ENCODE measurements at places on chromosomes 13 and 19.

DNA sequence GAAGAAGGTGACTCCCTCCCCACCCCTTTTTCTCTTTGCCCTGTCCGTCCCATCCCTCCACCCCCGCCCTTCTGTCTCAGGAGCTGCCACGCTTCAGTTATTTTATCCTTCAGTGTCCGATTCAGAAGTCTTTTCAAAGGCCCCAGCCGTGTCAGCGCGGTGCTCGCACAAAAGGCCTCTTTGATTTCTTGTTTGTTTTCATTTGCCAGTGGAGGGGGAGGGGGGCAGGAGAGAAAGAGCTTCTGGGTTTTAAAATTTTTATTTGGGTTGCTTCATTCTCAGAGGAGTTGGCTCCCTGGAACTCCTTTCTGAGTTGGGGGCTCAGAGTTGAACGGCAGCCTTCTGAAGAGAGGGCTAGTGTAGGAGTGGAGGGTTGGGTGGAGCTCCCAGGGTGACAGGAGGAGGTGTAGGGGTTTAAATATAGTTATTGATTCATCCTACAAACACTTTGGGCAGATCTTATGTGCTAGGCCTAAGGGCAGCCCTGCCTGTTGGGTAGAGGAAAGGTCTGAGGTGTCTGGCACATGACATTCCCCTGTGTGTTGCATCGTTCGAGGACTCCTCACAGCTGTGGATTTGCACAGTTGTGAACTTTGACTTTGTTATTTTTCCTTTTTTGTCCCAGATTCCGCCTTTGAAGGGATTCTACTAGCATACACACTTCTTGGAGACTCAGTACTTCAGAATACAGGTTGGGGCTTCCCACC is 36.8 kb downstream of the NFIX start:
- peak; percentile 58 for DNase-seq

- peak; percentile 46 for DNase-seq
Measured at GRCh38 chr19:48975947-48976847, 11.1 kb downstream of the FTL start.

- no peak for DNase-seq
Measured at GRCh38 chr19:18408053-18408476, 10.6 kb upstream of the LRRC25 start.

DNA sequence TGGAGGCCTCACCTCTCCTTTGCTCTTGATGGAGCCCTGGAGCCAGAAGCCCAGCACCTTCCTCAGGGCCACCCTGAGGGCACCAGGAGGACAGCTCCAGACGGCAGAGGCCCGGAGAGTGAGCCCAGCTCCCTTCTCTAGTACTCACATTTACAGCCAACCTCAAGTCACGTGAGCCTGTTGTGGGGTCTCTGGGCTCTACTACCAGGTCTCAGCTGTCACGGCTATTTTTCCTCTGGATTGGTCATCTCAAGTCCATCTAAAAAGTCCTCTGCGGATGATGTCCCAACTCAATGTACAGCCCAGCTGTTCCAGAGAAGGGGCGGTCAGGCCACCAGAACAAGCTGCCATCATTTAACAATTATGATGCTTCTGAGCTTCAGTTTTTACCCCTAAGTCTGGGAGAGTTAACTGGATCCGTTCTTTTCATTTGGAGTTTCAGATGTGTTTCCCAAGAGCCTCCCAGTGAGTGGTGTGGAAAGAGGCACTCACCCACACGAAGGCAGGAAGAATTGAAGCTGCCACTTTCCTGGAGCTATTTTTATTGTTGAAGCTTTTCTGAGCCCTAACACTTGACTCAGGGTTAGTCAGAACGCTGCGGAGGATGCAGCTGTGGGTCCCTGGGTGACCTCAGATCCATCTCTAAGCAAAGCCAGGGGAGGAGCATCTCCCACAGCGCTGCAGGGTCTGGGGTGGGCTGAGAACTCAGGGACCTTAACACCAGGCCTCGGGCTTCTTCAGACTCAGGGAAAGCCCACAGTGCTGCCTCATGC is 143.5 kb upstream of the UBL3 start:
- no peak for DNase-seq

DNA sequence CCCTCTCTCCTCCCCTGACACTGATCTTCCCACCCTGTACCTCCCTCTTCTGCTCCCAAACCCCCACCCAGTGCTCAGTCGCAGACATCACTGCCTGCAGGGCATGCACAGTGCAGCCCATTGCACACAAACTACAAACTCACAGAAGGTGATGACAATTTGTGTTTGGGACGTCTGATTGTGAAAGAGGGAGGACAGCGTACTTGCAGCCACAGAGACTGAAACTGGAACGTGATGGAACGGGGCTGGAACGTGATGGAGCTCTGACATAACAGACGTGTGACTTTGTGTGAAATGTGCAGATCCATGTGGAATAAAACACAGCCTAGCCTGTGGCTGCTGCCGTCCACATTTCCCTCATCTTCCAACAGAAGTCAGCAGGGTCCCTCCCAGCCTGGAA is 57.3 kb upstream of the CEACAM8 start:
- no peak for DNase-seq

DNA sequence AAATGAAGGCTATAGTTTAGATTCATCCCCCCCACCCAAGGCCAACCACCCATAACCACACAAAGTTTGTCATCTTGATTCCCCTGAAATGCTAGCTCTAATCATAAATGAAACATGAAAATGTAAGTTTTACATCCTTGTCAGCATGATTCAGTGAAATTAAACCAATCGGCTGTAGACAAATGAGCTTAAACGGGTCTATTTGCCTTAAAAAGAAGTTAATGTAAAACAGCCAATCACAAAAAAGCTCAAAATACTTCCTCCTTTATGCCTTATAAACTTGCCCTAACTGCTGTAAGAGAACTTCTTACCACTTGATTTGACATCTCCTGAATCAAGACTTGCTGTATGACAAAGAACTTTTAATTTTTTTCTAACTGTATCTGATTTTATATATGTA is 34.5 kb upstream of the MRI1 start:
- DNase-seq = no peak

GRCh38 chr13:33034882-33035520 is 18.8 kb downstream of the KL start:
- no peak for DNase-seq

DNA sequence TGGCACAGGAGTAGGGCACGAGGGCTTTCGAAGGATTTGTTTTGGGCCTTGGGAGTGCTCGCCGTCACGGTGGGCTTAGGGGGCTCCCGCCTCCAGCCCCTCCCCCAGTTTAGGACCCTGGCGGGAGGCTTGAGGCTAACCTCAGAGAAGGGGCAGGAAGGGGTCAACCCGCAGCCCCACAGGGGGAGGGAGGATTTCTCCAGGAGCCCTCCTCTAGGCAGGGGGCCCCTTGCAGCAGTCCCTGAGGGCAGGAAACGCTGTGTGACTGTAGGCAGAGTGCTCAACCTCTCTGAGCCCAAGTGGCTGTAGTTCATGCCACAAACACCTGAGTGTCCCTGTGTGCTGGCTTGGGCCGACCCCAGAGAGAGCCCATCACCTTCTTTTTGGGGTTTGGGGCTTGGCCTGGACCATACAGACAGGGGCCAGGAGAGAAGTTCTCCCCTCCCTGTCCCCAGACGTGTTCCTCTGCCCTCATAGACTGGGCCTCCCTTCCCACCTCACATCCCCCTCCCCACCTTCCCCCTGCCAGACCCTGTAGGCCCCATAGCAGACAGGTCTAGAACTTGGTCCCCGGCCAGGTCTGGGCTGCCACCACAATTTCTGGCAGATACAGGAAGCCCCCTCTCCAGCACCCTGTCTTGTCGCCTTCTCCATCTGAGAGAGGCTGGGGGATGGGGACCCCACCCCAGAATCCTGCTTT is 8.1 kb downstream of the ISYNA1 start:
- no peak for DNase-seq

DNA sequence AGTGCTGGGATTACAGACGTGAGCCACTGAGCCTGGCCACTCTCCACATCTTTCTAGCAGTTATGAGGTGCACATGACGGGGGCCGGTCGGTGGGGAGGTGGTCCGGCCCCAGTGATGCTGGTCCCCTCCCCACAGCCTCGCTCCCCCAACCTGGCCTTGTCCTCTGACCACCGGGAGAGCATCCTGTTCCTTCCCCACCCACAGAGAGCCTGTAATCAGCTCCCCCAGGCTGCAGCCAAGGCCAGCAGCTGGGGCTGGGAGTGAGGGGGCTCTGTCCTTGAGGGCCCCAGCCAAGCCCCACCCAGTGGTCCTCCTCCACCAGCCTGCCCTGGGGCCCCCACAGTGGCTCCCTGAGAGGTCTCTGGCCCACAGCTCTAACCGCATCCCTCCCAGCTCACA is 3.0 kb upstream of the INSL3 start:
- DNase-seq = peak; percentile 45

DNA sequence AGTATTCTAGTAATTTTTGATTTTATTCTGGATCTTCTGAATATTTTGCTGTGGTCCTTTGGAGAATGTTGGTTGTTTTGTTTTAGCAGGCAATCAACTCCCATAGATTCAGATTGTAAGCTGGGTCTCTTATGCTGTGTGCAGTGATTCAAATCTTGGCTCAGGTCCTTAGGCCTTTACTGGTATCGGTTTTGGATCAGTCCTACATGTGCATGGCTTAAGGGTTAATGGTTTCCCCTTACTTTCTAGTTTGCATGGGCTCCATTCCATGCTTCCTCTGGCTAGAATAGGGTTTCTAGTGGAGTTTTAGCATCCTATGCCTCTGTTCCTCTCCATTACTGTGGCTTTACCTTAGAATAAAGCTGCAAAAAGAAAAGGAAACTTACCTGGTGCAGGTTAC is 16.1 kb downstream of the NDFIP2 start:
- no peak for DNase-seq

DNA sequence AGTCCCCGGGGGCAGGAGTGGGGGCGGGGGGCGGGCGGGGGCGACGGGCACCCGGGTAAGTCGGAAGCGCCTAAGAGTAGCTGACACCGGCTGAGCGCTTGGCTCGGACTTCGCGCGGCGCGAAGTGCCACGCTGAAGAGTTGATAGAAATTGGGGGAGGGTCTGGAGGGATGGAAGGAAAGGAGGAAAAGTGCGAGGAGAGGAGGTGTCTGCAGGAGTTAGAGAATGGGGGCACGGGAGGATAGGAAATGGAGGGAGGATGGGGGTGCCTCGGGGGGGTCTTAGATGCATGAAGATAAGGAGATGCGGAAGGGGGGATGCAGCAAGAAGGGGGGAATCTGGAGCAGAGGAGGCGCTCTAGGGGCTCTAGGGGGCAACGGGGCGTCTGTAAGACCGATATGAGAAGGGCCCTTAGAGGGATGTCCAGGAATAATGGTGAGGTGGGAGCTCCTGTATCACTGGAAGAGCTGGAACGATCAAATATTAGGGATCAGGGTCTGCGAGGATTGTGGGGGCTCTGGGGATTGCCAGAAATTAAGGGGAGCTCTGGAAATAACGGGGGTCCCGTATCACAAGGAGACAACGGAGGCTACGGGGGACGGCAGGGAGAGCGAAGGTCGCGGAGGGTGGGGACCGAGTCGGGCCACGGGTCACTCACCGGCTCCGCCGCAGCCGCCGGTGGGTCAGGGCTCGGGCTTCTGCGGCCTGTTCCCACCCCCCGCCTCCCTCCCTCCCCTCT is at the start of gene MYPOP:
TSS of gene MYPOP (minus strand) at position 702 of the 739 bp plus-strand sequence. CDS start 840 bp downstream, outside the sequence.
- DNase-seq = no peak

DNA sequence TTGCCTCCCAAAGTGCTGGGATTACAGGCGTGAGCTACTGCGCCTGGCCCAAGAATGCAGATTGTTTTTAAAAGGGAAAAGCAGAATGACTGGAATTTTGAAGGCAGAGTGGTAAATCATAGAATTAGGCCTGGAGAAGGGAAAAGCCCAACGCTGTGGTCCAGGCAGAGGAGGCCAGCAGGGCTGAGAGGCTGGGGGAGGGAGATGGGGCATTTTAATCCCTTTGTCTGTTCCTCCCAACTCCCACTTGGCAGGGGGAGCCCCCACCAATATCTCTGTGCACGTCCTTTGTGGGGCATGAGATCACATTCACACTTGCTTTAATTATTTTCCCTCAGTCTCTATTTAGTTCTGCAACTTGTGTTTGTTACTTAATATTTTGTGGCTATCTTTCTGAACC is 54.4 kb upstream of the RANBP3 start:
- DNase-seq = no peak

DNA sequence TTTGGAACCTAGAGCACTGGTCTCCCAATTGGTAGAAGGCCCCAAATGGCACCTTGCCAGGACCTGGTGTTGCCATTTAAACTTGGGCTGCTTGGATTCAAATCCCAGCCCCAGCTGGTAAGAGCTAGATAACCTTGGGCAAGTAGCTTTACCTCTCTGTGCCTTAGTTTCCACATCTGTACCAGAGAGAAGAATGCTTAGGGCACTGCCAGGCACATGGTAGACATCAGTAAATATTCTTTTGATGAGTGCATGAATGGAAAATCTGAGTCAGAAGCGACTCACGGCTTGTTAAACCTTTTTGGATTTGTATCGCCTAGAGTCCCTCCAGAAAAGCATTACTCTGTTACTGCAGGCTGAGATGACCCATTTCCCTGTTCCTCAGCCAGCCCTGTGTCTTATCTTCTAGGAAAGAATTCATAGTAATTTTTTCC is 90.9 kb downstream of the SIPA1L3 start:
- no peak for DNase-seq

DNA sequence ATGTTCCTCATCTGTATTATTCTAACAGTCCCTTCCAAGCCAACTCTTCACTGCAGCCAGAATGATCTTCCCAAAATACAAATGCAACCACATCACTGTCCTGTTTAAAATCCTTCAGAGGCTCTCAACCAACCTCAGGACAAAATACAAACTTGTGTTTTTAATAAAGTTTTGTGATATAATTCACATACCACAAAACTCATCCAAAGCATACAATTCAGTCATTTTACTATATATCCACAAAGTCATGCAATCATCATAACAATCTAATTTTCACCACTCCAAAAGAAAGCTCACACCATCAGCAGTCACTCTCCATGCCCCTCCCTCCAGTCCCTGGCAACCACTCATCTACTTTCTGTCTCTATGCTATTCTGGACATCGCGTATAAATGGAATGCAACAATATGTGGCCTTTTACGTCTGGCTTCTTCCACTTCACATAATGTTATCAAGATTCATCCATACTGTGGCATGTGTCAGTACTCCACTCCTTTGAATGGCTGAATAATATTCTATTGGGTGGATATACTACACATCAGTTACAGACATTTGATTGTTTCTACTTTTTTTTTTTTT is 81.7 kb upstream of the DOCK9 start:
- DNase-seq = no peak

- DNase-seq = no peak
Measured at GRCh38 chr19:30864391-30865215, 484.6 kb downstream of the TSHZ3 start.

GRCh38 chr13:105732806-105733529 is 802.5 kb downstream of the EFNB2 start:
- DNase-seq = no peak

- DNase-seq = no peak
Measured at GRCh38 chr13:97212004-97212403, 10.1 kb upstream of the MBNL2 start.

All from WERI-Rb-1 (cell line).